GM04503 (cell line): ENCODE measurements at places on chromosomes 3 and 15.

DNA sequence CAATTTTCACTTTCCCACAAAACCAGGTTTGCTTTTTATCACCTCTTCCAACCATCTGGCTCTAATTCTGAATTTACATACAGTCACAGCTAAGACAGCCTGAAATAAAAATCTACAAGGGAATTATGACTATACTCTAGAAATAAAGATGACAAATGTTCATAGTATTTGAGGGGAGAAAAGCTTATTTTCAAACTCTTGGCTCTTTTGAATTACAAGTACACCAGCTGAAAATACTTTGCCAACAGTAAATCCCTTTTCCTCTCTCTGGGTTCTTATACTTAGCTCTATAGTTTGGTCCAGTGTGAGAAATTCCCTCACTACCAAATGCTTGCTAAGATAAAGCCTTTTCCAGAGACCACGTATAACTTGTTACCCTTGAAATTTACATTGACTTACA, 1037.9 kb downstream of the ROBO1 start:
- DNase-seq = no peak

- no peak for DNase-seq
These were observed 12.8 kb downstream of the AKAP13 start for GRCh38 chr15:85393210-85393609.

DNA sequence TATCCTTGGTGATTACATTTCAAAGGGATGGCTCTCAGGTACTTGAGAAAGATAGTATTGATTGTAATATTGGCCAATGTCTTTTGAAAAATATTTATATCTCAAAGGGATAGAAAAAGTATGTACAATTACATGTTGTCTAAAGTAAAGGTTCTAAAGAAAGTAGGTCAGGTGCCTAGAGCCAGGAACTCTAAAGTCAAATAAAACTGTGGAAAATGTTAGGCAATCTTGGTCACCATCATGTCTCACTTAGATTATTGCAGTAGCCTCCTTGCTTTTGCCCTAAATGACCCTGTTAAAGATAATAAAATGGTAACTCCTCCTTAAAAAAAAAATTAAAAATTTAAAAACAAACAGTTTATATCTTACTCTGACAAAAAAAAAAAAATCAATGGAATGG, 198.5 kb upstream of the ARPP21 start:
- no peak for DNase-seq

DNA sequence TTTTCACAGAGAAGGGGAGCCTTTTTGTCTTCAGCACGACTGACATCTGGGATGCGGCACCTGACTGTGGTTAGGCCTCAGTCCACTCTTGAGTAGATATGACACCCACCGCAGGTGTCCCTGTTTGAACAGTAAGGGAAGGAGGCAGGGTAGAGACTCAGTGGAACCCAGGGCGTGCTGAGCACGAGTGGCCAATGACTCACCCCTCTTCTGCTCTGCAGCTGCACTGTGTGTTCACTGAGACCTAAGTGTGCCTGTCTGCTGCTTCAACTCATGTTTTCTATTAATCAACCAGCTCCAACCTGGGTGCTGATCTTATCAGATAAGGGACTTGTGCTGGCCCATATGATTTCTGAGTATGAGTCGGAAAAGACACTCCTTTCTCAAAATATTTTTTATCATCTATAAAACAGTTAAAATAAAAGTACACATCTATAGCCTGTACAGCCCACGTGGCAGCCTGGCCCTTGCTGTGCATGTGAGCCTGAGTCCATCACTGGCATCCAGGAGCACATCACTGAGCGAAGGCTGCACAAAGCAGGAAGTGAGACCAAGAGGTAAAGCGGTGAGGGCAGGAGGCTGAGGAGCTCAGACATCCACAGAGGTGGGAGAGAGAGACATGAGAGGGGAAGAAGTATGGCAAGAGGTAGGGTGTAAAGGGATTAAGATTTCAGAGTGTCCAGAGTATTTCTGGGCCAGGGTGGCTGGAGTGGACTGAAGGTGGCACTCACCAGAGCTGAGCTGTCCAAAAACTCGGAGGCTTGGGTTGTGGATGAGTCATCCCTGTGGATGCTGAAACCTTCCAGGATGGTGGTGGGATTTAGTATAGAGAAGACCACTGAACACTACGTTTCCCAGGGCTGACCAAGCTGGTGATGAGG, 49.2 kb downstream of the SLC41A3 start:
- no peak for DNase-seq

GRCh38 chr3:99232696-99233095, 331.2 kb upstream of the DCBLD2 start:
- no peak for DNase-seq

- DNase-seq = no peak
These were observed 41.6 kb downstream of the POLG start for GRCh38 chr15:89293012-89293411.

DNA sequence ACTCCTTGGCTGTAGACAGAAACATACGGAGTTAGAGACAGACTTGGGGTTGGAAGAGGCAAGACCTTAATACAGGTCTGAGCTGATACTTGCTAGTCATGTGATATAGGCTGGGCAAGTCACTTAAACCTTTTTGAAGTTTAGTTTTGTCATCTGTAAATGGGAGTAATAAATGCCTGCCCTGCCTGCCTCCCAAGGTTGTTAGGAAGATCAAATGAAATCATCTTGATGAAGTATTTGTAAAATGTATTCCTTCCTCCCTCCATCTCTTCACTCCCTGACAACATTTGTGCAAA, 2.9 kb downstream of the PXK start:
- DNase-seq = no peak

DNA sequence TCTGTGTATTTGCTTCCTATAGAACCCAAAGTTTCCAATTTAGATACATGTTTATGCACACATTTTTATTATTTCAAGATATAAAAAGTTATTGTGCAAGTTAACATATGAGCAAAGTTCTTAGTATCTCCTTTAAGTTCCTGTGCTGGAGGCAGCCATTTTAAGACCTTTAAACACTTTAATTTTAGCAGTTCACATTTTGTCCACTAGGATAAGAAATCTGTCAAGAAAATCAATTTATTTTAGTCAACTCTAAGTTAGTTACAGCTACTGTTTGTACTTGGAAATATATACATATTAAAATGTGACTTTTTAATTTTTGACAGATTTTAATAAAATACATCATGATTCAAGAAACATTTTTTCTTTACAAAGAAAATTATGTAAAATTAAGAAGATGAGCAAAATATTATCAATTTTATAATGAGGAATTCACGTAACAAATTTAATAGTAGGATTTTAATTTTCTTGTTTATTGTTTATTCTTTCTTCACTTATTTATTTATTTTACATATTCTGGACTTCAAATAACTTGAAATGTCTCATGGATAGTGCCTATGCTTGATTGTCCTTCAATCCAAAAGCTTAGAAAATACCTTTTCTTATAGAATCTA, 402.6 kb upstream of the GBE1 start:
- no peak for DNase-seq
